Naive thymus-derived CD4-positive, alpha-beta T cell (primary cell): ENCODE measurements at places on chromosomes 4 and X. TPM values are rescaled to one million over a fixed set of nuclear protein-coding genes. Genes with fewer than 3 reads are reported as not detected.

Gene CCKAR
- not detected in 2 replicates for total RNA-seq

Gene APBB2
- total RNA-seq, result 0.59 TPM

- DNase-seq, result no peak
Measured at GRCh38 chrX:113260474-113260873, 419.8 kb upstream of the AMOT start.

DNA sequence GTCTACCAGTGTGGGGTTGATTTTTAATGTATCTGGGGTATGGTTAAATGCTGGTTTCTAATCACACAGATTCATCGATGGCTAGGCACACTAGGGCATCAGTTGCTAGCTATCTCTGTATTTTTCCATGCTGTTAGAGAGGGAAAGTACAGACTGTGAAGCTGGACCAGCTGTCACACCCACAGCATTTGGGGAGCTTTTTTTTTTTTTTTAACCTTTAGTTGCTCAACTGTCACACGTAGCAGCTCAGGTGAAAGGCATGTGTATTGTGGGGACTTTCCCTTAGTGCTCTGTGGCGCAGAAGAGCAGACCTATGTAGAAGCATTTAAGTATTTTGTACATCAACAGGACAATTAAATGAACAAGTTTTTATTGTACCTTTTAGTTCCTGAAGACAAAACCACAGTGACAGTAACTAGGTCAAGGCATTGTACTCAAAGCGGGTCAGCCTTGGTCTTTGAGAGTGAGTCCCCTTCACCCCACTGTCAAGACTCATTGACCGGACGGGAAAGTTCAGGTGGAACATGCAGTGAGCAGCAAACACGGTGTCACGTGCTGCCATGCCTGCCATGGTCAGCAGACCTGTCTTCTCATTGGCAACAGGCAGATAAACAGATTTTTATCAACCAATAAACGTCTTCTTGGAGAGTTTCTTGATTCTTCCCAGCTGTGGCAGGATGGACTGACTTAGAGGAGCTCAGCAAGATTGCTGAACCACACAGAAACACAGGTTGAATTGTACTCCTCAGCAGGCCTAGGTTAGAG, 65.3 kb downstream of the CASP3 start:
- no peak for DNase-seq

Gene FAM47E
- total RNA-seq, result not detected in 2 replicates

Gene XK
- not detected for total RNA-seq

- no peak for DNase-seq
Measured at GRCh38 chr4:65737672-65738071, 67.4 kb upstream of the EPHA5 start.

DNA sequence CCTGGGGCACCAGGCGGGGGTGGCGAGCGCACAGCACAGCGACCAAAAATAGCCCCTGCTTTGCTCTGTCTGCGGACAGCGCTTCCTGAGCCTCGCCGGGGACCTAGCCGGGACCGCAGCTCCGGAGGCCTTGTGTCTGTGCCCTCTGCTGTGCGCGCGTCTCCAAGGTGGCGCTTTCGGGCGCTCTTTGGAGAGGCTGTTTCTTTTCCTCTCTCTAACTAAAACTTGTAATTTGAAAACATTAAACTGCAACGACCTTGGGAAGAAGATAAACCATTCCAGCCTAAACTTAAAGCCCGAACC, 3.4 kb downstream of the ARX start:
- no peak for DNase-seq

DNA sequence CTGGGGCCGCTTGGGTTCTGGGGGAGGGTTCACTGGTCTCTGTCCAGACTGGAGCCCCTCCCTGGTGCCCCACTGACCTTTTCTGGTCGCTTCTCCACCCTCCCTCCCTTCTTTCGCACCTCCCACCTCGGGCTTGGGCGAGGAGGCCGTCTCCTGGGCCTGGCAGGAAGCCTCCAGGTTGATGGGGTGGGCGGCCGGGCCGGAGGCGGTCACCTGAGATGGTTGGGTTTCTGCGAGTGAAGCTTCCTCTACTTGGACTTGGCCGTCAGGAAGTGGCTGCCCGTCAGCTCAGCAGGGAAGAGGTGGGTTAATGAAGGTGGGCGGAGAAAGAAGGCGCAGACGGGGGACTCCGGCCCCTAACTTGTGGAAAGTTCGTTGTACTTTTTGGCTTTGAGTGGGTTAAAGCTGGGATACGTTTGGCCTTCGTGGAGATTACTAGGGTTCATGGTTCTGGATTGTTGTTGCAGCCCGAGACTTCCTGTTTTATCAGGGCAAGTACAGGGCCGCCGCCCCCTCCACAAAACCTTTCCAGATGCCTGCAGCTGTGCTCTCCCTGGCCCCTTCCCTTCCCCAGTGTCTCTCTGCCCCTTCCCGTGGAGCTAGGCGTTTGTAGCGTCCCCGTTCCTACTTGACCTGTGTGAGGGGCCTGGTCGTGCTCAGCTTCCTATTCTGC, 1.2 kb downstream of the AKAP17A start:
- DNase-seq, result no peak

- DNase-seq, result no peak
Measured at GRCh38 chrX:9349572-9350494, 115.0 kb upstream of the TBL1X start.

Gene HS3ST1
- 0.95 TPM for total RNA-seq

Gene ADGRL3
- total RNA-seq, result not detected in 2 replicates

DNA sequence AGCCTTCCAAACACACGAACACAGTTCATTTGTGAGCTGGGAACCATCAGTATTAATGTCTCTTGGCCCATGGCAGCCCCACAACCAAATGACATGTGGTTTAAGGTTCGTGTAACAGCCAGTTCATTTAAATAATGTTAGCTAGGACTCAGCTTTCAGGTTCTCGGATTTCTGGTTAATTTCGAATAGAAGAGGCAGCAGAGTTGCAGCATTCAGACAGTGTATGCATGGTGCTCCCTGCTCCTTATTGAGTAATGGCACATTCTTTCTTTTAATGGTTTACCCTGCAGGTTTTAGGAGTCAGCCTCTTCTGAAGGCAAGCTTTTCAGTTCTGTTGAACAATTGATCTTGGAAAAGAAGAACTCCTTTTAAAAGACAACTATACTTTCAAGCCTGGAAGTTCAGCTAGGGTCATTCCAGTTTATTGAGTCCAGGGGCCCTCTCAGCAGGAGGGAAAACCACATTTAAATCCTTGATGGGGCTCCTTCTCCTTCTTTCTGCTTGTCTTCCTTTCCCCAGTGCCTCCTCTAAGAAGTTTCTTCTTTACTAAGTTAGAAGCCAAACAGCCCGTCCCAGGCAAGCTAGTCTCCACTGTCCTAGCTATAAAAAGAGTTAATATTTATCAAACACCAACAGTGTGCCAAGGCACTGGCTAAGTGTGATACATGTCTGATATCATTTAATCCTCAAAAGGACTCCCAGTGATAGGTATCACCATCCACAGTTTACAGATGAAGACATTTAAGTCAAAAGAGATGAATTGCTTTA, 5.0 kb upstream of the RNF175 start:
- DNase-seq, result no peak

Gene OTUD6A
- not detected for total RNA-seq

Gene NSUN7
- not detected for total RNA-seq

Gene CCSER1
- 0.97 TPM for total RNA-seq

Gene ASMTL
- total RNA-seq, result 41.7 TPM

GRCh38 chrX:136679531-136679930, 31.6 kb downstream of the CD40LG start:
- DNase-seq, result no peak

Gene GAGE12J
- total RNA-seq, result not detected

- DNase-seq, result no peak
Measured at GRCh38 chr4:25578432-25578831, 77.2 kb upstream of the SLC34A2 start.

DNA sequence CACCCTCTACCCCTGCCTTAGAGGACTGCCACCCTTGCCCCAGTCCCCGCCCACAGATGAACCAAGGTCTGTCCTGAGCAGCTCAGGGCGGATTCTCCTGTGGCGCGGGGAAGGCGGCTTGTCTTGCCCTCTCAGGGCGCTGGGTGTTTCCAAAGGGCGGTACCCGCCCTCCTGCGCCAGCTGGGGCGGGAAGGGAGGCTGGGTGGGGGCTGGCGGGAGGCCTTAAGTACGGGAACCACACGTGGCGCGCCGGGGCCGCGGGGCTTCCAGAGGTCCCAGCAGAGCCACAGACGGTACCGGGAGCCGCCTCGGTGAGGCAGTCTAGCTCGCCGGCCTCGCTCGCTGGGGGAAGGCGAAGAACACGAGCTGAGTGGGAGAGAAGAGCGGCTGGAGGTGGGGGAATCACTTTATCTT, 361.1 kb downstream of the MID1IP1 start:
- DNase-seq, result peak; percentile 35

- DNase-seq, result no peak
Measured at GRCh38 chr4:41425650-41426049, 112.3 kb upstream of the LIMCH1 start.

DNA sequence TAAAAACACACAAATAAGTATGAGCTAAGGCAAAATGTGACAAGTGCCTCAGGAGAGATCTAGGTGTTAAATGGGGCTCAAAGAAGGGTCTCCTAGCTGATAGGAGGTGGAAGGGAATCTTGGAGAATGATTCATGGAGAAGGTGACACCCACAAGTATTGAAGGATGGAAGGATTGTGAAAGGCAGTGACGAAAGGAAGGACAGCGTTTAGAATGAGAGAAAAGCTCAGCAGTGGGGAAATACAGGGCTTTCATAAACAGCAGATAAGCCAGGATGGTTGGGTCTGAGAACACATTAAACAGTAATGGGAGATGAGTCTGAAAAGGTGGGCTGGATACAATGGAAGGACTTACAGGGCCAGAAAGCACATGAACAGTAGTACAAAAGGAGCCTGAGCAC, 11.5 kb downstream of the ANXA5 start:
- DNase-seq, result no peak

DNA sequence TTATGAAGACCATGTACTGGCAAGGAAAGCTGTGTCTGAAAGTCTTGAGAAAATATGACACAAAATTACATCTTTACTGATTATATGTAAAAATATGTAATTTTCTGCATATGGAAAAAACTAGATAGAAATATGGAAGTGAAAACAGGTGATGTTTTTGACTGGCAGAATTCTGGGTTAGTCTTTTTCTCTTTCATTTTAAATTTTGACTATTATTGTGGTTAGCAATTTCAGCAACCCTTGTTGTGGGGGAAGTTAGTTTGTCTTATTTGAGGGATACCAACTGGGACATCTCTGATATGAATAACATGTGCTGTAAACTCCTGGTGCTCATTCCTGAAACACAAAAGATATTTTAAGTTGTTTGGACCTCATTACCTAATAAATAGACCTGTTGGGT, 49.9 kb upstream of the CPEB2 start:
- DNase-seq, result no peak

Gene GAGE1
- not detected for total RNA-seq

- no peak for DNase-seq
Measured at GRCh38 chrX:20347481-20347880, 80.8 kb upstream of the RPS6KA3 start.

Gene SHROOM3
- not detected for total RNA-seq

DNA sequence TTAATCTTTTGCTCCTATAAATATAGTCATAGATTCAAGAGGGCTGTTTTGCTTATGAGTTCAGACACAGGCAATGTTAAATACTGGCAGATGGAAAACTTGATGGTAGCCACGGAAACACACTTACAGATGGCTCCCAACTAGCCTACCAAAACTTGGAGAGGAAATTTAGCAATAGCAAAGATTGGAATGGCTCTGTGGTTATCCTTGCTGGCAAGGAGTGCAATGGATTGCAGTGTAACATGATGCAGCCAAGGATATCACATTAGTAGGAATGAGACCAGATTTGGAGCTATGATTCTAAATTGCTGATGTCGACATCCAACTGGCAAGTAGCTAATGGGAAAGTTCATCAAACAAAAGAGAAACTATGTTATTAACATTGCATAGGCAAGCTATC, 791.0 kb upstream of the DIAPH2 start:
- no peak for DNase-seq

Gene TRIM2
- 3.0 TPM for total RNA-seq

GRCh38 chr4:108068442-108068841, 78.8 kb downstream of the HADH start:
- no peak for DNase-seq

GRCh38 chr4:128287141-128287870, at the start of gene PGRMC2:
Gene PGRMC2, minus strand, starts transcription at chr4:128287813. Its CDS starts 23 bp downstream, at chr4:128287790.
- no peak for DNase-seq

- DNase-seq, result no peak
Measured at GRCh38 chr4:150224896-150225591, 146.8 kb downstream of the DCLK2 start.

DNA sequence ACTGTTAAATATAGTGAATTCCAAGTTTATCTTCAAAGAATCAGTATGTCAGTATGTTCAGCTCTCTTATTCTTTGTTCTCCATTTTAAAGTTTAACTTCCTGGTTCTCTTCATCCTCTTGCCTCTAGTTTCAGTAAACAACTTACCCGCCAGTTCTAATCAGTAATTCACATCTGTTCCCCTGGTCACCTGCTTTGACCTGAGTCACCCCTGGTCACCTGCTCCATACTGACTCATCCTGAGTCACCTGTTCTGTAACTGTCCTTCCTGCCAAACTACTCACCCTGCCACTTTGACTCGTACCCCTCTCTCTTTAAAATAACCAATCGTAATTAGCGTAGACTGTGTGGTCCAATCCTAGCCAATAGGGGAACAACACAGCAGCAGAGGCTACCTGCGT, 992.7 kb upstream of the HS3ST1 start:
- no peak for DNase-seq
